Left colon (tissue), 2 donors: ENCODE measurements at places on chromosomes 11 and 22. TPM values are rescaled to one million over a fixed set of nuclear protein-coding genes. Genes with fewer than 3 reads are reported as not detected.

SRPRA gene
- 75.5 TPM for total RNA-seq

SH3BP1 gene
- 77.4 TPM for total RNA-seq

PTPRCAP gene
- total RNA-seq = 11.2 TPM

UCP2 gene
- total RNA-seq = 33.9 TPM

OR8G5 gene
- not detected for total RNA-seq

POLR2L gene
- 79.4 TPM for total RNA-seq

CDC45 gene
- total RNA-seq = 2.7 TPM

CDCA5 gene
- 7.3 TPM for total RNA-seq

PHF21A gene
- 24.5 TPM for total RNA-seq

OR4A16 gene
- not detected for total RNA-seq

MAPK8IP2 gene
- total RNA-seq = 1.2 TPM
